ENCODE measurements at places on chromosomes 13 and 19.

DNA sequence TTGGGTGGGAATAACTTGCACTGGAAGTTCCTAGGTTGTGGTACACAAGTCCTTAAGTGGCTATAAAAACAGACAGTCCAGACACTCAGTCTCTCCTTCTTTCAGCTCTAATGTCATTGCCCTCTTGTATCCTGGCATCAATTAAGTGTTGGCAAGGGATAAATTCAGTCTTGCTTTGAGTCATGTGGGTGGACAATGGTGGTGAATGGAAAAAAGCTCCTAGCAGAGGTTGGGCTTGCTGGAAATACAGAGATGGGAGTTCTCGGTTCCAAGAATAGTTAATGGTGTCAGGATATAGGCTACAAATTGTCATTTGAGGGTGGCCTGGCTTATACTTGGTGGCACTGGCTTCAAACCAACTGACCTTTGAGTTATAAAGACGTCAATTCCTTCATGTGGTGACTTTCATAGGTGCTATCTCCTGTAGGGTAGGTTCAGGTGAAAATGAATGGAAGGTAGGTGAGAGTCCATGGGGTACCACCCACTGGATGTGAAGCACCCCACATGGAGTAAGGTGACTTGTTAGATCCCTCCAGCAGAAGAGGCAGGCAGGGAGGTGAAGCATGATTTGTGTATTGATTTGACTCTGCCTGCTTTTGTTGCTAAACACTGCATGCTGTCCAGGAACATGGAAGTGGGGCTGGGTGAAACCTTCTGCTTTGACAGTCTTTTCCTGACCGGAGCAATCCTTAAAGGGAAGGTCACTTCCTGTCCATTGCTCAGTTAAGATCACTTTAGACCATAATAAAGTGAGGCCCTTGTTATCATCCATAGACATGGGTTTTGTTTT lies 102.0 kb downstream of the LACC1 start:
- DNase-seq, result no peak

DNA sequence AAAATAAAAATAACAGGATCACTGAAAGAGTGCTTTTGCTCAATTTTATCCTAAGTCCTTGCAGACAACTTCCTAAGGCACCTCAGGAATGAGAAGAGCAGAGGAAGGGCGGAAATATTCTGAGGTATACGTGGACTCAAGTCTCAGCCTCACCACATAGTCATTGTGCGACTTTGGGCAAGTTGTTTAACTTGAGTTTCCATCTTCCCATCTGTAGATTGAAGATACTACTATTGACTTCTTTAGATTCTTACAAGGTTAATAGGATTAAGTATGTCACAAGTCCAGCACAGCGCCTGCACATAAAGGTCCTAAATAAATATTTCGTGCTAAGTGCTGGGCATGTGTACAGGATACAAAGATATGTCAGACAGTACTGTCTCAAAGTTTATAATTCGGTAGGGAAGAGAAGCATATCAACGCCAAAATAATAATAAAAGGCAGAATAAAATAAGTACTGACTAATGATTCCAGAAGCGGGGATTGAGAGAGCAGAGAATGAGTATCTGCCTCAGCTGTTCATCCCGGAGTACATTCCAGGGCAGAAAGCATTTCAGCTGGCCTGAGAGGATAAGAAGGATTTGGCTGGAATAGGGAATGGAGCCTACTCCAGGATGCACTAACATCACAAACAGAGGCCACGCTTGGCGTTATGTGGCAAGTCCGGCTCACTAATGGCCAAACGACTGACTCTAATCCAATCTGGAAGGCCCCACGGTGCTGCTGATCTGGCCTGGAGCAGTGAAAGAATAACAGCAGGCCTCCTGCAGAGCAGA lies 139.7 kb downstream of the FLT1 start:
- DNase-seq, result no peak

GRCh38 chr13:95073747-95074311 lies 227.4 kb downstream of the ABCC4 start:
- DNase-seq, result no peak

DNA sequence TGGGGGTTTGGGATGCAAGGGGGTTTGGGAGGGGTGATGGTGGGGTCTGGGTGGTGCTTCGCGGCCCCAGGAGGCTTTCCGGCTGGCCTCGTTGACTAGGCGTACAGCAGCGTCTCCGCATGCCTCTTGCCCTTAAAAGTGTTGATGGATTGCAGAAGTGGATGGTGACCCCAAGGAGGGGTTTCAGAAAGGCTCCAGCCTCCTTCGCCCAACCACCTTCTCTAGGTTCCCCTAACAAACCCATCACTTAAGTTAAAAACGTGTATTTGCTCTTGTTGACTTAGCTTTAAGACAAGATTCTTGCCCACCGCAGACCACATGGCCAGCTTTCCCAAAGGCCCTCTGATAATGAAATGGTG lies 8.1 kb upstream of the TSHZ3 start:
- no peak for DNase-seq

- no peak for DNase-seq
Observed at GRCh38 chr13:72166102-72166650, 299.2 kb upstream of the DACH1 start.

DNA sequence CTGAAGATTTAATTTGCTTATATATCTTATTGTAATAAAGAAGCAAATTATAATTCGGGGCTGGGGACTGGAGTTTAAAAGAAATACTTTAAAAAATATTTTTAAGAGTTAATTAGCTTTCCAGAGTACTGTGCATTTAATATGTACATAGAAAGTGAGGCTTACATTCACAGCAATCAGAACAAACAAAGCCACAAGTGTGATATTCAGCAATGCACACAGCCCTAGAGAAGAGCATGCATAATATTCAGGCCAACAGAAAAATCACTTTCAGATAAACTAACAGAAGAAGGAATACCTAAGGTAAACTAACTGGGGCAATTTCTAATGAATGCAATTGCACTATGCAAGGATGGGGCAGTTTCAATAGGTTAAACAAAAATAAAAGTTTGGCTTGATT lies 241.8 kb downstream of the GPC6 start:
- DNase-seq, result no peak

- no peak for DNase-seq
Observed at GRCh38 chr19:1017115-1017905, 3.6 kb downstream of the TMEM259 start.

- DNase-seq, result no peak
Observed at GRCh38 chr13:66033924-66034323, 1196.2 kb downstream of the PCDH9 start.

All from immature natural killer cell (primary cell).